ENCODE measurements at places on chromosomes 7 and 10. TPM values are rescaled to one million over a fixed set of nuclear protein-coding genes. Genes with fewer than 3 reads are reported as not detected.

The ANLN gene
- 0.73 TPM for total RNA-seq

The SAMD9L gene
- total RNA-seq: 34.1 TPM

DNA sequence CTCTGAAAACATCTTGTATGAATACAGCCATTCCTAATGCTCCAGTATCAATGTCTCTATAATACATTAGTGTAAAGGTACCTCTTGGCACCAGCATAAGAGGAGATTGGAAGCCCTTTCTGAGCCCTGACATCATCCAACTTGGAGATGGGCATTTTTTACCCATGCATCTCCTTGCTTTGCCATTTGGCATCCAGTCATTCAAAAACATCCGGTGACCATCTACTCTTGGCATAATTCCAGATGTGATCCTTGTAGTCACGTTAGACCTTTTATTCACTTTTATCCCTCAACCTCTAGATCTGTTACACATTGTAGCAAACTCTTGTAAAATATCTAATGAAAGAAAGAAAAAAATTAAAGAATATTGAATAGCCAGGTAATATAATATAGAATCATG, 17.9 kb upstream of the SGMS1 start:
- no peak overlapping the region for H3K4me3 ChIP-seq
- DNase-seq: no peak
- H3K27me3 ChIP-seq: no peaks in the 10 kb centered on the region
- H3K27ac ChIP-seq: no peak overlapping the region

The HABP2 gene
- total RNA-seq: not detected

The PRLHR gene
- total RNA-seq: not detected

DNA sequence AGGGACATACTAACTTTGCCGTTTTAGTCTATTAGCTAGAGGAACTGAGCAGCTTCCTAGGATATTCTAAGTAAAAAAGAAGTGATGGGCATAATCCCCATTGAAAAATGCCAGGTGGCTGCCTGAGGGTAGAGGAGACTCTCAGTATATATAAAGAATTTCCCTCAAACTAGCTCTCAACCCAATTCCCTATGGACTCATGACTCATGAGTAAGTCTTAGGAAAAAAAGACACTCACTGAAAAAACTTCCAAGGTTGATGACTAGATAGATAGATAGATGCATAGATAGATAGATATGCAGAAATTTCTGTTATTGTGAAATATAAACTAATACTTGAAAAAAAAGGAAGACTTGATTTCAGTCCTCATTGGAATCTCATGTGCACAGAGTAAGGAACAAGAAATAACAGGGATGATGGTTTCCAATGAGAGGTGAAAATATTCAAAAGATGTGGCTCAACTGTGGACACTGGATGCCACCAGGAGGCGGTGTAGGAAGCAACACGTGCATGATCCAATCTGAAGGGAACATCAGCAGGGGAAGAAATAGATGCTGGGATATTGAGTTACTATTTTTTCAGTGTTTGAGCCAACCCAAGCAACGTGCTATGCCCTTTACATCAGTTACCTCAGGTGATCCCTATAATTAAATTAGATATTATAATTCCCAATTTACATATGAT, 711.0 kb upstream of the LRRTM3 start:
- no peak overlapping the region for H3K27ac ChIP-seq
- no peak for DNase-seq
- no peak overlapping the region for H3K4me3 ChIP-seq
- no peaks in the 10 kb centered on the region for H3K4me1 ChIP-seq
- H3K36me3 ChIP-seq: no peaks in the 10 kb centered on the region
- no peaks in the 10 kb centered on the region for H3K27me3 ChIP-seq

- H3K4me1 ChIP-seq: peaks cover 9% of the 10 kb centered on the region
- no peak for DNase-seq
- peaks cover 71% of the 10 kb centered on the region for H3K36me3 ChIP-seq
These were observed 99.9 kb upstream of the IL6 start for GRCh38 chr7:22627136-22627535.

GRCh38 chr10:104424719-104425118, 71.1 kb downstream of the CFAP58 start:
- H3K27me3 ChIP-seq: no peaks in the 10 kb centered on the region
- no peak overlapping the region for H3K27ac ChIP-seq
- no peak overlapping the region for H3K4me3 ChIP-seq
- H3K36me3 ChIP-seq: no peaks in the 10 kb centered on the region
- H3K4me1 ChIP-seq: no peaks in the 10 kb centered on the region

DNA sequence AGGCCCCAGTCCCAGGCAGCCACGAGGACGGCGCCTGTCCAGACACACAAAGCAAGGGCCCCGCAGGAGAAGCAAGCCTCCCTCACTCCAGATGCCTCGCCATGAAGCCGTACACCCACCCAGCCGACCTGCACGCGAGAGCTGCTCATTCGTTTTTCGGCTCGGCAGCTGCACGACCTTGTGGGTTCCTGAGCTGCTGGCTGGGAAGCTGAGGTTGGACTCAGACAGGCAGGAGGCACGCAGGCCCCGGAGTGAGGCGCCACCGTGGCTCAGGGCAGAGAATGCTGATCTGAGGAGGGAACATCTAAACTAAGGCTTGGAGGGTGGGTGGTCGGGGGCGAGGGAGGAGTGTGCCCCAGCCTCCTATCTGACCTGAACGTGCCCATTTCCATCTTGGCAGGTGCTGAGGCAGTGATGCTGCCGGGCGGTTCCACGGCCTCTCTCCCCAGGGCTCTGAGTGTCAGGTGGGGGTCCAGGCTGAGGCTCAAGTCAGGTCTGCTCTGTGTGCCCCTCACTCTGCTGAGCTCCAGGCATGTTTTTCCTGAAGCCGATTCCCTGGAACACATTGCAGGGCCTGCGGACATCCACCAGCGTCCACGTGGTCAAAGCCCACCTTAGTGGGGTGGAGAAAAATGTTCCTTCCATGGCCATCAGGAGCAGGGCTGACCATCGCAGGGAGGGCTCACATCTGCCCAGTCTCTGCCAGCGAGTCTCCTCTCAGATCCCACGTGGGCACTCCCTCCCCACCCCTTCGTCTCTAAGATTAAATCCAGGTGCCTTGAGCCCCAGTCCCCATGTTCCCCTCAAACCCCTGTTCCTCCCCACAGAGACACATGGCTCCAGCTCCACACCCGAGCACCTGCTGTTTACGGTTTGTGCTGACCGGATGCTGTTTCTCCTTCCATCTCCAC, 28.1 kb upstream of the FAM20C start:
- no peaks in the 10 kb centered on the region for H3K4me1 ChIP-seq
- no peaks in the 10 kb centered on the region for H3K36me3 ChIP-seq
- H3K4me3 ChIP-seq: no peak overlapping the region

DNA sequence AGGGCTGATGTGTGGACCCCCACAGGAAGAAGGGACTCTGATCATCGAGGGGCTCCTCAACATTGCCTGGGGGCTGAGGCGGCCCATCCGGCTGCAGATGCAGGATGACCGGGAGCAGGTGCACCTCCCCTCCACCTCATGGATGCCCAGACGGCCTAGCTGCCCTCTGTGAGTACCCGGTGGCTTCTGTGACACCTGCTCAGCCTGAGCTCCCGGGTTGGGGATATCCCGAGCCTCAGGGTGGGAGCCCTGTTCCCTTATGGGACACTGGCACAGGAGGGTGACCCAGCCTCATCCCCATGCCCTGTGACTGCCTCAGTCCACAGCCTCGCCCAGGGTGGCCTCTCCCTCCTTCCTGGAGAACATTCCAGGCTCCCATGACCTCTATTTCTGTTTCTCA, 3.9 kb upstream of the DEPP1 start:
- peaks cover 2% of the 10 kb centered on the region for H3K27me3 ChIP-seq
- no peaks in the 10 kb centered on the region for H3K36me3 ChIP-seq
- no peaks in the 10 kb centered on the region for H3K4me1 ChIP-seq
- no peak overlapping the region for H3K4me3 ChIP-seq

DNA sequence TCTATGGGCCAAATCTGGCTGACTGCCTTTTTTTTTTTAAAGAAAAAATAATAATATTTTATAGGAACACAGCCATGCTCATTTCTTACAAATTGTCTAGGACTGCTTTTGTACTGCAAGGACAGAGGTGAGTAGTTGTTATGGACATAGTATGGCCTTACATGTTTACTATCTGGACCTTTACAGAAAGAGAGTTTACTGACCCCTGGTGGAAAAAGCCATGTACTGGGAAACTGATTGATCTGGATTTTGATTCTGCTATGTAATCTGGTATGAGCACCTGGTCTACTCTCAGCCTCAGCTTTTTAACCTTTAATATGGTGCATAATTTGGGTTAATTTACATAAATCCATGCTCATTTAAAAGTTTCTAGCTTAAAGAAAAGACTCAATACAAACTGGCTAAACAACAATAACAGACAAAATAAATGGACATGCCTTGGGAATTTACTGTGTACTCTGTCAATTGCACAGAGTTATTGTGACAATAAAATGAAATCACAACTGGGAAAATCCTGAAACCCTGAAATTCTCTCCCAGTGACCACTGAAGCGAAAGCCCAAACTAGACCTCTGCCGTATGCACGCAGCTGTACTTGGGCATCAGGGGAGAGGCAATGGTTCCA, 260.7 kb downstream of the BMPER start:
- H3K36me3 ChIP-seq: no peaks in the 10 kb centered on the region
- no peaks in the 10 kb centered on the region for H3K4me1 ChIP-seq
- H3K4me3 ChIP-seq: no peak overlapping the region

The HUS1 gene
- total RNA-seq: 42.5 TPM

DNA sequence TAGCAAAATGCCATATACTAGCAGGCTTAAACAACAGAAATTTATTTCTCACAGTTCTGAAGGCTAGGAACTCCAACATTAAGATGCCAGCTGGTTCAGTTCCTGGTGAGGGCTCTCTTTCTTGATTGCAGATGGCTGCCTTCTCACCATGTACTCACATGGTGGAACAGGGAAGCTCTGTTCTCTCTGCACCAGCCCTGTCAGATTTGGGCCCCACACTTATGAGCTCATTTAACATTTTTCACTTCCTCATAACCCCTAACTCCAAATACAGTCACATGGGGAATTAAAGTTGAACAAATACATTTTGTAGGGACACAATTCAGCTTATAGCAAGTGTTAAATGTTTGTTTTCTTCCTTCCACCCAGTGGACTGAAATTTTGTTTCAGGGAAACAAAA, 218.6 kb upstream of the TAC1 start:
- no peaks in the 10 kb centered on the region for H3K36me3 ChIP-seq
- H3K4me1 ChIP-seq: no peaks in the 10 kb centered on the region
- no peak overlapping the region for H3K27ac ChIP-seq
- H3K4me3 ChIP-seq: no peak overlapping the region
- no peak for DNase-seq

GRCh38 chr10:5196702-5197113, at the start of gene AKR1C4:
Gene AKR1C4, plus strand, starts transcription at chr10:5196837. Its CDS starts 31 bp downstream, at chr10:5196868.
- H3K4me1 ChIP-seq: no peaks in the 10 kb centered on the region
- no peak for DNase-seq
- H3K27me3 ChIP-seq: no peaks in the 10 kb centered on the region
- H3K36me3 ChIP-seq: no peaks in the 10 kb centered on the region
- no peak within 1 kb of the TSS for H3K4me3 ChIP-seq

GRCh38 chr7:89926701-89927100, 227.6 kb upstream of the STEAP1 start:
- H3K4me3 ChIP-seq: no peak overlapping the region
- no peaks in the 10 kb centered on the region for H3K36me3 ChIP-seq
- DNase-seq: no peak
- H3K27ac ChIP-seq: no peak overlapping the region
- H3K4me1 ChIP-seq: no peaks in the 10 kb centered on the region

The DNAH11 gene
- 0.02 TPM for total RNA-seq

Data from activated B cell treated with CpG ODN at 0.5 μM for 24 hours (primary cell).